ENCODE measurements at places on chromosomes 5 and 9.

- DNase-seq, result no peak
Observed at GRCh38 chr5:145449794-145450193, 385.3 kb downstream of the PRELID2 start.

DNA sequence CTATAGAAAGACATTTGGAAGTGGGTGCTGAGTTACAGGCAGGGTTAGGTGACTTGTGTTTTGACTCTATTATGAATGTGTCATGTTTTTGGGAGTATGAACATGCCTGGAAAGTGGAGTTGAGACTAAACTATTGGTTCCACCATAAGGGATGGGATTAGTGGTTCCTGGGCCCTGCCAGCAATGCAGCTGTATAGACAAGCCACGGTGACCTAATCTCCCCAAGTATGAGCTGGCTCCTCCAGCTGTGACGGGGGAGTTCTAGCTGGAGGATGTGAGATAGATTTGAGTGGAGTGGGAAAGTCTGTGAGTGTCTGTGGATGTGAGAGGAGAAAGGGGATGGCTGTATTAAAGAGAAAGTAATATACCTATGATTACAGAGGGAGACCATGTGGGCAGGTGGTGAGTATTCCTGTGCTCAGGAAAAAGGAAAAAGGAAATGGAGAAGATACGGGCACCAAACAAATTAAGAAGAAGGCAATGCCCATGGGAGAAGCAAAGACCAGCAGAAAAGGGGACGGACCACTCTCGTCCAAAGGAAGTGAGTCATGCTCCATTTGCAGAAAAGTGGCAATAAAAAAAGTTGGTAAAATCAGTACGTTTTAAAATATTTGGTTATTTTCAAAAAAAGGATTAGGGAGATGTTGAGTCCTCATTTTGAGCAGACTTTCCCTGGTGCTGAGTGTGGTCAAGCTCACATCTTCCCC is 48.3 kb upstream of the ICE1 start:
- DNase-seq, result no peak

GRCh38 chr9:88015606-88016005 is 41.3 kb upstream of the CDK20 start:
- DNase-seq, result no peak

GRCh38 chr9:113388833-113389232 is 12.0 kb upstream of the HDHD3 start:
- DNase-seq, result no peak

DNA sequence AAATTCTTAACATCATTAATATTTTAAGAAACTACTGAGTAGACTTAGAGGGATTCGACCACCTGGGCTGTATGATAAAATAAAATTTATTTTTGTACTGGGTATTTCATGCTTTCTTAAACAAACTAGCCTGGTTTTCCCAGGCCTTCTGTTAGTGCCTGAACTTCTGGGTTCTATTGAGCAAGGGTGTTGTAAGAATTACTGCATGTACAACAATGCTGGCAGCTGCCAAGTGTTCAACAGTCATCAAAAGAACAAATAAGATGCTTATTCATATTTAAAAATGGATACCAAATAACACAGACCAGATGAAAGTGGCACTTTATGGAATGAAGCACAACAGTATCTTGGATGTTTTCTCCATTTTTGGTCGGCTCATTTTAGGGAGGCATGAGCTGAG is 123.2 kb upstream of the FBXL7 start:
- DNase-seq, result no peak

GRCh38 chr5:110401881-110402280 is 324.6 kb downstream of the TMEM232 start:
- no peak for DNase-seq

DNA sequence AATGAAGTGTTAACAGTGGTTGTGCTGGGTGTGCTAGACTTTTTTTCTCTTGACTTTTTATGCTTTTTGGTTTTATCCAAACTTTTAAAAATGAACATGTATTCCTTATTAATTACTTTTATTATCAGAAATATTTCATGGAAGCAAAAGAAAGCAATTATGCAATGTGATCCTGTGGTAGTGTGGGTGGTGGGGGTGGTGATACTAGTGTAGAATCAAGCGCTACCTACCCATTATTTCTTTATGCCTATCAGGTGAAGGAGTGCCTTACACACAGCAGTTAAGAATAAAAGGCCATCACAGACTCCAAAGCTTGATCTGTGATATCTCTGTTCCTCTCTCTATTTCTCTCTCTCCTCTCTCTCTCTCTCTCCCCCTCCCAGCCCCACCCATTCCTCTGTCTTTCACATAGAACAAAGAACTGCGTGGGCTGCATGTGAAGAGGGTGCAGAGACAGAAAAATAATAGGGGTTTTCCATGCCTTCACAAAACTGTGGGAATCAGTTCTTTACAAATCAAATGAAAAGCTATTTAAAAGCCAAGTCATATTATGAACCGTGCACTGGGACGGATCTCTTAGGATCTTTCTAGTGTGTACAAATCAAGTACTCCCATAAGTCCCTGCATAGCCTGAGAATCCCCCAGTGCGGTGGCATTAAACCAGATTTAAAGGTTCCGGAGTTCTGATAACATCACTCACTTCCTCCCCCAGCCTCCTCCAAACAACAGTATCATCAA is 351.2 kb downstream of the RAB3C start:
- no peak for DNase-seq

- no peak for DNase-seq
Observed at GRCh38 chr5:124596595-124597421, 149.6 kb downstream of the ZNF608 start.

- no peak for DNase-seq
Observed at GRCh38 chr5:171606414-171607024, 179.1 kb upstream of the SMIM23 start.

GRCh38 chr9:33120620-33121019 is 44.1 kb upstream of the SMU1 start:
- DNase-seq, result no peak

DNA sequence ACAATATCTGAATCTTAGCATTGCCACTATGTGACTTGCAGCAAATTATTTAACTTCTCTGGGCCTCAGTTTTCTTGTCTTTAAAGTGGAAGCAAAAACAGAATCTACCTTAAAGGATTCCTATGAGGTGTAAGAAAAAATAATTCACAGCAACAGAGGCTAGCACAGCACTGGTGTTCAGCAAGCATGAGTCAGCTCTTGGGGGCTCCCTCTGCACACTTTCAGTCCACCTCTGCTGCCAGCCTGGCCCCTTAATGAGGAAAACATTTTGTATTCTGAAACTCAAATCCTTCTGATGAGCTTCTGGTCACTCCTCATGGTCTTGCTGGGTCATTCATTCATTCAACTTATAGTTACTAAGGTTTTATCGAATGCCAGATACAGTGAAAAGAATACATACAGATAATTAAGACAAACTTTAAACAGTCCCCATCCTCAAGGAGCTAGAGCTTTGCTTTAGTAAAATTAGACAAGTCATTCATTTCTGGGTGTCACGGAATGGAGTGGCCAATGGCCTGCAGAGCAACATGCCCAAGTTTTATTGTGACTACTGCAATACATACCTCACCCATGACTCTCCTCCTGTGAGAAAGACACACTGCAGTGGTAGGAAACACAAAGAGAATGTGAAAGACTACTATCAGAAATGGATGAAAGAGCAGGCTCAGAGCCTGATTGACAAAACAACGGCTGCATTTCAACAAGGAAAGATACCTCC is 26.8 kb upstream of the IQGAP2 start:
- DNase-seq, result no peak

GRCh38 chr5:74631081-74631953 is 9.2 kb downstream of the ENC1 start:
- DNase-seq, result no peak

DNA sequence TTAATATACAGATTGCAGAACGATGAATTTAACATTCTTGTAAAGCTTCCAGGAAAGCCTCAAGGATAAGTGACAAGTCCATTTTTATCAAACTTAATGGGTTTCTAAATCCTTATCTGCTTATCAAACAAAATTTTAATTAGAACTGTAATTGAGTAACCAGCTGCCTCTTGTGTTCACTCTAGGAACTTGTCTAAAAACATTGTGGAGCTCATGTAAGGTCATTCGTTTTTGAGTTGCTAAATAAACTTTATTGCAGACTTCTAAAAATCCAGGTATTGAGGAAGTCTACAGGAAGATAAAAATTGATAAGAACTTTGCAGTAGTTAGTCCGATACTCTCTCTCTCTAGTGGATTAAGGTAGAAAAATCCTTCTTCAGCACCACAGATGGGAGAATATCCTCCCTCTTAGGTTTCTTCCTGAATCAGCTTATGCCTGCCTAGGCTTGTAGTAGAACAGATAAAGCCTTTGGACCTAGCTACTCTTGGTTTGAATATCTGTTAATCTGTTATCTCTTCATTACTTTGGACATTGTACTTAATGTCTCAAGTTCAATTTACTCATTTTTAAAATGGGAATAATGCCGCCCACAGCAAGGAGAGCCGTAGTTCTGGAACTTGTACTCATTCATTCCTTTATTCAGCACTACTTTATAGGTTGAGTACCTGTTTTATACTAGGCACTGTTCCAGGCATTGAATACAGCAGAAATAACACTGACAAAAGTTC is 60.0 kb upstream of the DHFR start:
- DNase-seq, result no peak

GRCh38 chr9:108377881-108378280 is 477.9 kb downstream of the ACTL7B start:
- no peak for DNase-seq

- no peak for DNase-seq
Observed at GRCh38 chr9:136981588-136982231, 1.1 kb upstream of the LCNL1 start.

GRCh38 chr5:55502759-55503158 is 32.0 kb downstream of the PLPP1 start:
- DNase-seq, result no peak

- DNase-seq, result no peak
Observed at GRCh38 chr5:53211799-53212198, 102.2 kb upstream of the MOCS2 start.

- DNase-seq, result no peak
Observed at GRCh38 chr9:108612513-108612912, 243.3 kb downstream of the ACTL7B start.

- DNase-seq, result no peak
Observed at GRCh38 chr5:137891849-137892248, 2.6 kb downstream of the PKD2L2 start.

All from NCI-H1436 (cell line).